ENCODE measurements at places on chromosomes 12 and 14. TPM values are rescaled to one million over a fixed set of nuclear protein-coding genes. Genes with fewer than 3 reads are reported as not detected.

GRCh38 chr12:3170423-3171194 is 93.4 kb downstream of the TSPAN9 start:
- no peak overlapping the region for H3K27ac ChIP-seq
- no peaks in the 10 kb centered on the region for H3K27me3 ChIP-seq
- H3K36me3 ChIP-seq = no peaks in the 10 kb centered on the region
- H3K4me3 ChIP-seq = no peak overlapping the region
- peaks cover 17% of the 10 kb centered on the region for H3K4me1 ChIP-seq

DNA sequence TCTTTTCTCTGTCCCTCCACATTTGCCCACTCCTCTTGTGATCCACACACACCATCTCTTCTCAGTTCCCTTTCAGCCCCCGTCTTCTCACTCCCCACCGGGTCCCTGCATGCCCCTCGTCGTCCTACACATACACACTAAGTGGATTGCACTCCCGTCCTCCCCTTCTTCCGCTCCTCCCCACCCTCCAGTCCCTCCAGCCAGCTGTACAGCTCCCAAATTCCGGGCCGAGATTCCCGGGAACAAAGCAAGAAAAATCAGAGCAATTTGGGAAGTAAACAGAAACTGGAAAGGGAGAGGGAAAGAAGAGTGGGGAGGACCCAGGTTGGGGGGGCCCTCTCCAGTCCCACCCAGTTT is 282 bp upstream of the IGFBP6 start:
- H3K27ac ChIP-seq = peak overlapping the region; percentile 53
- DNase-seq = no peak

DNA sequence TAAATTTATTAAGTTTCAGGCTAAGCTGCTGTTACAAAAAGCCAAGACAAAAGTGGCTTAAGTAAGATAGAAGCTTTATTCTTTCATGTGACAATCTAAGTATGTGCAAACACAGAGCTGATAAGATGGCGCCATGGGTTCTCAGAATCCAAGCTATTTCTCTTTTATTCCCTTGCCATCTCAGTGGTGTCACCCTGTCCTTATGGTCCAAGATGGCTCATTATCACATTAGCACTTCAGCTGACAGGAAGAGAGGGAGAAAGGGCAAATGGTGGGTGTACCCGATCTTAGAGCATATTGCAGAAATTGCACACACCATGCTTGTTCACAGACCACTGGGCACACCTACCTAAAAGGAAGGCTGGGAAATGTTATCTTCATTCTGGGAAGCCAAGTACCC is 211.7 kb downstream of the TMTC2 start:
- DNase-seq = no peak
- H3K36me3 ChIP-seq = no peaks in the 10 kb centered on the region
- no peak overlapping the region for H3K27ac ChIP-seq
- no peak overlapping the region for H3K4me3 ChIP-seq
- no peaks in the 10 kb centered on the region for H3K4me1 ChIP-seq
- no peaks in the 10 kb centered on the region for H3K27me3 ChIP-seq

The PROX2 gene
- polyA plus RNA-seq = 0.09 TPM

DNA sequence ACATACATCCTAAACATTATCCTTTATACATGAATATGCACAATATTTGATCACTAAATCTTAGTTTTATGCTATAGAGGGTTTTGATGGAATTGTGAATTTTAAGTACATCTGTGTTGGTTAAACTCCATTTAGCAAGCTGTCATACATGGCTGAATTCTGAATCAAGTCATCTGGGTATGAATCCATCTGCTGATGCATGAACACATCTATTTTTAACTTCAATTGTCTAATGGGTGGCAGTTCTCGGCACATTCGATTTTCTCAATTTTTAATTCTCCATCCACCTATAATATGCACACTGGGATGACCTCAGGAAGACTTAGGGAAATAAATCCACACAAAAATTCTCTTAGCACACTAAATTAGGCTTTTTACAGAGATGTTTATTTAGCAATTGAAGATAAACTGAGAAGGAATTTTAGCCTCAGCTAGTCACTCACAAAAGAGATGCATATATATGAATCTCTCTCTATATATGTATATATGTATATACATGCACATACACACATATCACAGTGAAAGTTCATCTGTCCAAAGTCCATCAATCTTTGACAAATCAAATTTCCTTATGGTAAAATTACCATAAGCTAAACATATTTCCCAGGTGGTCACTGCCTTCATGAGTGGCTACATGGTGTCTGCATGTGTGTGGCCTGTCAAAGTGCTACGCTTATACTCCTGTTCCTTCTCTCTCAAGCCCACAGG is 44.5 kb upstream of the VPS33A start:
- H3K36me3 ChIP-seq = peaks cover 16% of the 10 kb centered on the region
- no peaks in the 10 kb centered on the region for H3K4me1 ChIP-seq
- no peaks in the 10 kb centered on the region for H3K27me3 ChIP-seq
- DNase-seq = no peak
- H3K27ac ChIP-seq = no peak overlapping the region
- H3K4me3 ChIP-seq = no peak overlapping the region

DNA sequence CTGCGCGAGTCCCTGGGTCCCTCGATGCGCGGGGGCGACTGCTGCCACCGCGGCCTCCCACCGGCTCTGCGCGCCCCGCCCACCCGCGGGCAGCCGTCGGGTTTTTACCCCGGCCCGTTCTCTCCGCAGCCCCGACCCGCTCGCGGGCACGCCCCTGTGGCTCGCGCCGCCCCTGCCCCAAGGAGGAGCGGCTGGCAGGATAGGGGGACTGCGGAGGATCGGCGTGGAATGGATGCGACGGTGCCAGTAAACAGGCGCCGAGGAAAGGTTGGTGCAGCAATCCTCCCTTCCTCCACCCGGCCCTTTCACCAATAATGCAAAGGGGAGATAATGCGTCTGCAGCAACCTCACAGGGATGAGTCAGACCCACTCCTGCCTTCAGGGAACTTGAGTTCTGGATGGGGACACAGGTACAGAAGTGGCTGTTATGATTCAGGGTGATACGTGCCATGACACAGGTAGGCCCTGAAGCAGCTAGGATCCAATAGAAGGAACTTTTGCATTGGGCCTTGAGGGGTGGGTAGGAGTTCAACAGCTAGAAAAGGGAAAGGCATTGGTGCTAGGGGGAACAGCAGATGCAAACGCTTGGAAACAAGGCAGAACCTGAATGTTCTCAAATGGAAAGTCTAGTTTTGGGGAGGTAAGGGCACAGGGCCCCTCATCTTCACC is 554 bp upstream of the DEGS2 start:
- peaks cover 35% of the 10 kb centered on the region for H3K4me1 ChIP-seq
- H3K4me3 ChIP-seq = peak overlapping the region; percentile 46
- DNase-seq = no peak
- H3K27ac ChIP-seq = no peak overlapping the region

The GYS2 gene
- polyA plus RNA-seq = not detected

The CD163 gene
- polyA plus RNA-seq = 73.3 TPM

GRCh38 chr12:104303538-104304151 is at the start of gene EID3:
Gene EID3, plus strand, starts transcription at chr12:104303739. Its CDS starts 196 bp downstream, at chr12:104303935.
- H3K4me1 ChIP-seq = peaks cover 57% of the 10 kb centered on the region
- H3K27me3 ChIP-seq = no peaks in the 10 kb centered on the region
- no peaks in the 10 kb centered on the region for H3K36me3 ChIP-seq
- peak; percentile 98 for DNase-seq

DNA sequence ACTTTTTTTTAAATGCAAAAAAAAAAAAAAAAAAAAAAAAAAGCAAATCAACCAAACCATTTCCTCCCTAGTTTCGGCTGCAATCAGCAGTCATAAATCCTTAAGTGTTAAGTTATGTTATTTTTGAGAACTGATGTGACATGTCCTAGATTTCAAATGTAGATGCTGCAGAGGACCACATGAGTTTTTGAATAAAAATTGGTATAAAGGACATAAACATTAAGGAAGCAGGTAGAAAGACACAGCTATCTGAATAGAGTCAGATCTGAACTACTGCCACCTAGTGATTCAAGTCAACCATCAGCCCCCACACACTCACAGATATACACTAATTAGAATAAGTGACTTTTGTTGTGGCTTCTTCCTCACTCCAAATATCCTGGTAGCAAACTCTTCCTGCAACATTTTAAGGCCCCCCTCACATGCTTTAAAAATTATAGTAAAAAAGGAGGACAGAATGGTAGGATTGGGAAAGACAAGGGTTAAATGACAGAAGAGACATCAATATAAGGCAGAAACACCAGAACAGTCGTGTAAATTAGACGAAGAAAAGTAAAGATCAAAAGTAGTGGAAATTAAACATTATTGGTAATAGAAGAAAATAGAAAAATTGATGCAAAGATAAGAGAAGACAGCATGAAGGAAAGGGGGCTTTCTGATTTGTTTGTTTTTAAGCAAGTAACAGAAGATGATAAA is 394.5 kb upstream of the ATP2B1 start:
- H3K27ac ChIP-seq = no peak overlapping the region
- H3K4me1 ChIP-seq = no peaks in the 10 kb centered on the region
- H3K36me3 ChIP-seq = no peaks in the 10 kb centered on the region
- no peak overlapping the region for H3K4me3 ChIP-seq

DNA sequence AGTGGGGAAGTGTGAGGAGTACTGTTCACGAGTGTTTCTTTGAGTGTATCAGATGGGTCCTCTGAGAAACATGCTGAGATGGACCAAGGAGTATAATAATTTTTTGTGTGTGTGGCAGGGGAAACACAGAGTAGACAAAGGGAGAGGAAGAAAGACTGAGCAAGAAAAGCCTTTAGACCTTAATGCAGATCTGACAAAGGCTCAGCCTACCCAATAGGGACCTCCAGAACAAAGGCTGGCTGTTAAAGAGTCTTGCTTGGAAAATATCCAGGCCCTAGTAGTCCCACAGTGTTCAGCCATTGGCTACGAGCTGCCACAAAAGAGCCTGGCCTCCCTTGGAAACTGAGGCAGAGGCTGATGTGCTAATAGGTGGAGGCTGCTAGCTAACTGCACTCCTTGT is 13.5 kb downstream of the COQ5 start:
- H3K4me3 ChIP-seq = no peak overlapping the region
- no peak for DNase-seq

The NEMP1 gene
- 5.1 TPM for polyA plus RNA-seq

The DACT1 gene
- polyA plus RNA-seq = 1.3 TPM

The KRT72 gene
- 0.86 TPM for polyA plus RNA-seq

DNA sequence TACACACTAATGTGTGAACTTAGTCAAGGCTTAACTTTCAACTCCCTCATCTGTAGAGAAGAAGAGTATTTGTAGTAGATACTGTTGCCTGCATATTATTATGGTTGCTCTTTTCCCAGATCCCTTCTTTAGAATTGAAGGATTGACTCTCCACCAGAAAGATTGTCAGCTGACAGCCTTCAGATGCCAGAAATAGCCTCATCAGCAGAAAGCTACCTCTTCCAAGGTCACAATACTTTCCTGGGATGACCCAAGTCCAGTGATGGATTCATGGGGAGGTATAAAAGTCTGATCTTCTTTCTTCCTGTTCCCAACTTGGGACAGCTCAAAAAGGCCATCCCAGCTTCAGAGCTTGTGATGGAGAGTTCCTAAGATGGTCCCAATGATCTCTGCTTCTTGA is 78.2 kb downstream of the TBX5 start:
- H3K27ac ChIP-seq = no peak overlapping the region
- H3K4me1 ChIP-seq = no peaks in the 10 kb centered on the region
- no peak overlapping the region for H3K4me3 ChIP-seq
- no peak for DNase-seq

DNA sequence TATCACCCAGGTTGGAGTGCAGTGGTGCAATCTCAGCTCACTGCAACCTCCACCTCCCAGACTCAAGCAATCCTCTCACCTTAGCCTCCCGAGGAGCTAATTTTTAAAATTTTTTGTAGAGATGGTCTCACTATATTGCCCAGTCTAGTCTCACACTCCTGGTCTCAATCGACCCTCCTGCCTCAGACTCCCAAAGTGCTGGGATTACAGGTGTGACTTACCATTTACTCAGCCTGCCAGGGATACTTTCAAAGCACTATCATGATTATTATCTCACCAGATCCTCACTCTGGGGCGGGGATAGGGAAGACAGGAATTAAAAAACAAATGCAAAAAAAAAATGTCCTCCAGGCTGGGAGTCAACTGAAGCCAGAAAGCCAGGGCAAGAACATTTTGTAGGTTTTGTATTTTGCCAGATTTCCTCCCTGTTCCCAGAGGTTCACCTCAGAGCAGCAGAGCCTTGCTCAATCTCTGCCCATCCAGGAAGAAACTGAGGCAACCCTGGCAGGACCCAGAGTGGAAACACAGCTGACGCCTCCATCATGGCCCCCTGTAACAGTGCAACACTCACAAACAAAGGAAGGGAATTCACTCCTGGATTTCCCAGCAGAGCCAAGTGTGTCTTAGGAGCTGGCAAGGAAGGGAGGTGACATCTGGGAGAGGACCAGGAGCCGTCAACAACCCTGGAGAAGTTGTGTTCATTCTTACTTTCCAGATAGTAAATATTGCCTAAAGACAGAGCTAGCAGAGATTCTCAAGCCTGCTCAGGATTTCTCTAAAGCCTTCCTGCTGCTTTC is 73.9 kb downstream of the IRF2BPL start:
- no peaks in the 10 kb centered on the region for H3K36me3 ChIP-seq
- H3K27me3 ChIP-seq = no peaks in the 10 kb centered on the region
- H3K4me1 ChIP-seq = peaks cover 39% of the 10 kb centered on the region
- H3K4me3 ChIP-seq = no peak overlapping the region

The SYNDIG1L gene
- polyA plus RNA-seq = 0.03 TPM

Data from spleen (tissue), 13 donors.